ENCODE measurements at places on chromosomes 3 and 15. TPM values are rescaled to one million over a fixed set of nuclear protein-coding genes. Genes with fewer than 3 reads are reported as not detected.

UBE2E1 gene
- polyA plus RNA-seq = 165 TPM

DNA sequence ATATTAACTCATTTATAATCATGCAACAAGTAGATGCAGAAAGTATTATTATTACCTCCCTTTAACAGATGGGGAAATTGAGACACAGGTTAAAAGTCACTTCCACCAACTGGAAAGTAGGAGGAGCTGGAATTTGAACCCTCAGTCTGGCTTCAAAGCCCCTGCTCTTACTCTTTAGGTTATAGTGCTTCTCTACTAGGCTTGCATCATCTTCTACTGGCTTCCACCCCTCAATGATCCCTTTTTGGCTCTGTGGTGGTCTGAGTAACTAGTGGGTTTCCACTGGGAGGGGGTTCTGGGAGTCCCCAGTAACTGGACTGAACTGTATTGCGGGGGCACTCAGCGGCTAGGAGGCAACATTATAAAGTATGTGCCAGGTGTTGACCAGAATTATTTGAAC lies 91.0 kb downstream of the CTNNB1 start:
- no peak for DNase-seq

KLHL40 gene
- polyA plus RNA-seq = not detected

DNA sequence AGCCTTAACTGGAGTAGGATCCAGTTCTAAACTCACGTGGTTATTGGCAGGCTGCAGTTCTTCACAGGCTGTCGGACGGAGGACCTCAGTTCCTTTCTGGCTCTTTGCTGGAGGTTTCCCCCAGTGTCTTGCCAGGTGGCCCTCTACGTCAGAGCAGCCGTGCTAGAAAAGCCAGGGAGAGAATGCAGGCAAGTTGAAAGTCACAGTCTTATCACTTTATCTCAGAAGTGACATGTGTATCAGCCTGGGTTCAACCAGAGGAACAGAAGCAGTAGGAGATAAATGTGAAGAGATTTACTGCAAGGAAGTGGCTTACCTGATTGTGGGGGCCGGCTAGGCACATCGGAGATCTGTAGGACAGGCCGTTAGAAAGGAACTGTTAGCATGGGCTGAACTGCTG lies 125.3 kb upstream of the BNIP2 start:
- DNase-seq = no peak

GRCh38 chr3:128282380-128283196 lies 129.3 kb downstream of the EEFSEC start:
- DNase-seq = no peak

IMPG2 gene
- polyA plus RNA-seq = 0.05 TPM

DNA sequence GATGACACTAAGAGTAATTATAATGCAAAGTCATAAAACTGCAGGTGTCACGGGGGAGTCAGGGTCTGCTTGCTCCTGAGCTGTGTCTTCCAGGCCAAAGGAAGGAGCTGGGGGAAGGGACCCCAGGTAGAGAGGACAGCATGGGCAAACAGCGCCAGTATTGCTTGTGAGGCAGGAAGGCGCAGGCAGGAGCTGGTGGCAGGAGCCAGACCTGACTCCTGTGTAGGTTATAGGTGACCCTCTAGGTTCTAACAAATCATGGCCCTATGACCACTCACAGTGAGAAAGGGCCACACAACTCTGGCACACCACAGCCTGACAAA lies 1.9 kb downstream of the CISH start:
- no peak for DNase-seq

FBLN2 gene
- polyA plus RNA-seq = not detected

SUSD5 gene
- polyA plus RNA-seq = not detected

INKA1 gene
- polyA plus RNA-seq = 12.8 TPM

MAGEL2 gene
- not detected for polyA plus RNA-seq

DNA sequence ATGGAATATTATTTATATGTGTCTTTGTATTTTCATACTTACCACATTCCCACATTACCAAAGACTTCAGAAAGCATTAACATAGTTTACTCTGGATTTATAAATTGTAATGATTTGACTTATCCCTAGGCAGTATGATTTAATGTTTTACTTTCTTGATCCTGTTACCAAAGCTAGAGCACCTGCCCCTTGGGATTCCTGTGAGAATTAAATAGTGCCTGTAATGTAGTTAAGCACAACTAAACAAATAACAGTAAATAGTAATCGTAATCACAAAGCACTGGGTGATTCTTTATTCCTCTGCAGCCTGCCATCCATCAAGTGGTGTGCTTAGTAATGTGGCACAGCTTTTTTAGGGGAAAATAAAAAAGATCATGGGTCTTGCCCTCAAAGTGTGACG lies 39.1 kb downstream of the ATP2C1 start:
- DNase-seq = no peak

DNA sequence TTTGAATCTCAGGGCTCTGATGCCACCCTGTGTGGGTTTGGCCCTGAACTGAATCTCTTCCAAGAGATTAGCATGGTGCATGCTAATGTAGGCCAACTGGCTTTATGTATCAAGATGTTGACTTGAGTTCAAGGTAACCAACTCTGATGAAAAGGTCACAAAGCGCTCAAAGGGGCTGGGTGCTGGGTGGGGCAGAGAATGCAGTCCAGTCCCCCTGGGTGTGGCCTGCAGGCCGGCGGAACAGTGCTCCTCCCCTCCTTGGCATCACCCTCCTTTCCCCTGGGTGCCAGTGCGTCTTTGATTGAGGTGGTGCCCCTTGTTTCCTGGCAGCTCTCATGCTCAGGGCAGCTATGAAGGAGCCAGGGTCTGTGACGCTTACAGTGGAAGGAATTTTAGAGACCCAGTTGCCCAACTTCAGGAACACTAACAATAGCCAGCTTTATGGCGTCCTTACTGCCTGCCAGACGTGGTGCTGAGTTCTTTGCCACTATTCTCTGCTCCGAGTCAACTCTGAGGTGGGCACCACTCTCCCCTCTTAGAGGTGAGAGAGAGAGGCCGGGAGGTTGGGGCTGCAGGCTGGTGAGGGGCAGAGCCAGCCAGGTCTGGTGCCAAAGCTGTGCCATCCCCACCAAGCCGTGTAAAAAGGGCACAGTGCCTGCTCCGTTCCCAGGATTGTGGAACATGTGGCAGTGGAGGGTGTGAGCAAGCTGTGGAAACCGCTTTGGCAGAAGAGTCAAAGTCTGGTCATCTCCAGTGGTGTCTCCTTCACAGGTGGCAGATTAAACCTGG lies 9.8 kb downstream of the SYNM start:
- DNase-seq = no peak

UQCRC1 gene
- 293 TPM for polyA plus RNA-seq

DNA sequence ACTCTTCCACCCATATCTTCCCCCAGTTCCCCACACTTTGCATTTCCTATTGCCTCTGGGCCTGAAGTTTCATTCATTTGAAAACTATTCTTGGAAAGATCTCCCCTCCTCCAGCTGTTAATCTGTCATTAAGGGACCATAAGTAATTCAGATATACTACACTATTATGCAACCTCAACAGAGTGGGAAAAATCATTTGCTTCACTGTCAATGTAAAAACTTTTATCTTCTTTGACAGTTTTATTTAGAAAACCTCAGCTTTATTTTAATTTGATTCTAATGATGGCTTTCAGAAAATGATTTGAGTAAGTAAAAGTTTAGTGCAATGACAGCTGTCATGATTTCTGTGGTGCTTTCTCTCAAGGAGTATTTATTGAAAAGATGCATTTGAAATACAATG lies 435.3 kb upstream of the KCNMB2 start:
- no peak for DNase-seq

DNA sequence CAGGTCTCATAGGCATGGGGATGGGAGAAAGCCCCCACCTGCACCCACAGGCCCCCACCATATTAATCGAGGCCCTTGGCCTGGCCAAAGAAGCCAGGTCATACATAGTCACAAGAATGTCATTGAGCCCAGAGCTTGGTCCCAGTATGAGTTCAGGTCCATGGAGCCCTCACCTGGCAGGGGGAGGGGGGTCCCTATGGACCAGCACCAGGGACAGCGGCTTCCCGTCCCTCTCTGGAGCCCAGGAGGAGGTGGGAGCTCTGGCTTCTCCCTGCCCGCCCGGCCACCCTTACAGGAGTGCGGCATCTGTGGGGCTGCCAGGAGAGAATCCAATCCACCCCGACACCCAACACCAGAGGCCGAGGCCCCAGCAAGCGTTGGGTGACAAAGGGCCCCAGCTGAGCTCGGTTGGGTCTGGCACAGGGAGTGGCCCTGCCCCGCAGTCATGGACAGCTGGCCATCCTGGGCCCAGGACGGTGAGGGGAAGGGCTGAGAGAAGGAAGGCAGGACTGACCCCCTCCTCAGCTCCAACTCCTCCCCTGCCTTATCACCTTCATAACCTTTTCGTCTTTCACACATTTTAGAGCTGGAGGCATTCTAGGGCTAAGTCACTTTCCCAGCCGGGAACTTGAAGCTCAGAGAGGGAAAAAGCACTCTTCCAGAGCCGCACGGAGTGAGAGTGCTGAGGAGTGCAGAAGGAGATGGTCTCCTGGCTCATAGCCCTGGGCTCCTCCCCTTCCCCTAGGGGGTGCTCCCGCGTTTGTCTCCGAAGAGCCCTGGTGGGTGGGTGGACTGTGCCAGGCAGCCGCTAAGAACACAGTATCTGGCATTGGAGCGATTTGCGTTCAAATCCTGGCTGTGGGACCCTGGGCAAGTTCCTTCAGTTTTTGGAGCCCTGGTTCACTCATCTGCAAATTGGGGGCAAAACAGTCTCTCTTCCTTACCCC lies 54.6 kb downstream of the ATP2B2 start:
- no peak for DNase-seq

DNA sequence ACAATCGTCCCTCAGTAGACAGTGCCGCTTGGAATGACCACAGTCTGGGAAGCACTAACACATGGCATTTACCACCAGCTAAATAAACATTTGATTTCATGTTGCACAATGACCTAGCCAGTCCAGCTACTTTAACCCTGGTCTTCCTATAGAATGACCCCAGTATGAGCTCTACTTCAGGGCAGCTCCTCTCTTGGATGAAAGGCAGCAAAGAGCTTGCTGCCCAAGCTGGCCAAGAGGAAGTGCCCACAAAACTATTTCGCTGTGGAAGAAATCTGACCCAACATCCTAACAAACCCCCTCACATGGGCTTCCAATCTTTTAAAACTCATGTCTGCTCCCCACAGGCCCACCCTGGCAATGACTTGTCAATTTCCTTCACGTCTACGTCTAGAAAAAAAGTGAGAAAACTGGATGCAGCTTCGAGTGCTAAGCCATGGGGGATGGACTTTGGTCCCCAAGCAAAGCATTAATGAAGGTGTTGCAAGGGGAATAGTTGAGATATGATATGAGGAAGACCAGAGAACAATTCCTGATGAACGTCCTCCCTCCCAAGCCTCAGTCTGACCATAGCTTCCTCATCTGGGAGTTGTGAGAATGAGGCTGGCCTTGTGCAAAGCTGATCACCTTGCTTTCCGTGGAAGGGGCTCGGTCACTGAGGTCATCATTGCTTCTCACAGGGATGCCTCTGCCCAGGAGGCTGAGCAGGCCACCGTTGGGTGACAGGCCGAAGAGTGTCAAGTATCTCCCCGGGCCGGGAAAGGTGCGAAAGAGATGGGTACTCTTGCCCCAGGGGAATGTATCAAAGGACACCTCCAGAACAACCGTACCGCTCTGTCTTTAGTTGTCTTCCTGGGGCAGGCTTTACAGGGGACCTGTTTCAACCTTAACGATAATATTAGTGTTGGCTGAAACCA lies 964 bp downstream of the SLC25A20 start:
- peak; percentile 33 for DNase-seq

- no peak for DNase-seq
Measured at GRCh38 chr3:32278714-32279113, 40.2 kb downstream of the CMTM8 start.

GRCh38 chr15:93831641-93832040 lies 399.7 kb upstream of the MCTP2 start:
- no peak for DNase-seq

POLQ gene
- polyA plus RNA-seq = 5.9 TPM

DNA sequence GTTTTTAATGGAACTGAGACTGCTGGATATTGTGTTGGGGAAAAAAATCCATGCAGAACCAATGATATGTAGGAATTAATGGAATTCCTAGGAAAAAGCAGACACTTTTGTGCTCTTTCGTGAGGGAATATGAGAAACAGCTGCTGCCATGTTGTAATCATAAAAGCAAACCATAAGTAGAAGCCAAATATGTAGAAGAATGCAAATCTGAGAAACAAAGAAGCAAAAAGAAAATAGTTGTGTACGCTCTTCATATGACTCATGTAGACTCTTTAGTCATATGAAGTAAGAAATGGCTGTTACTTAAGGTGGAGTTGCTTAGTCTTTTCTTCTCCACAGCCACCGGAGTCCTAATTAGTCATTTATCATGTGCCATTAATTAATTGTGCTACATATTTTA lies 298.6 kb upstream of the ZNF717 start:
- DNase-seq = no peak

PIAS1 gene
- 22.9 TPM for polyA plus RNA-seq

LDHAL6B gene
- polyA plus RNA-seq = not detected

GRCh38 chr15:67967871-67968431 lies 86.2 kb upstream of the PIAS1 start:
- DNase-seq = peak; percentile 74

DNA sequence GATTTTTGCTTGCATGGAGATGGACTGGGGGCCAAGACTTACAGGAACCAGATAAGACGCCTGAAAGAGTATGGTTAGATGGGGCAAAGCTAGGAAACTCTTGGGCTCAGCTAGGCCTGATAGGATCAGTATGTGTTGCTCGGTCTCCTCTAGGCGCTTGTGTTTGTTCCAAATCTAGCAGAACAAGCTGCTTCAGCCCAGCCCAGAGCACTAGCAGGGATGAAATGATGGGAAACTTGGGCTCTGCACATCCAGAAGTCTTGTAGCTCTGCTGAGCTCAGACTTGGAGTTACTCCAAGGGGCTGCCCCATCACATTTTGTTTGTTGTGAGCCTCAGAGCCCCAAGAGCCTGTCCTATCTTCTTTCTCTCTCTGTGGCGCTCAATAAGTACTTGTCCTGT lies 34.7 kb downstream of the FOXL2 start:
- peak; percentile 49 for DNase-seq

GASK1A gene
- not detected for polyA plus RNA-seq

GABRA5 gene
- polyA plus RNA-seq = not detected

GRCh38 chr15:97984157-97984556 lies 23.7 kb downstream of the ARRDC4 start:
- no peak for DNase-seq

DNA sequence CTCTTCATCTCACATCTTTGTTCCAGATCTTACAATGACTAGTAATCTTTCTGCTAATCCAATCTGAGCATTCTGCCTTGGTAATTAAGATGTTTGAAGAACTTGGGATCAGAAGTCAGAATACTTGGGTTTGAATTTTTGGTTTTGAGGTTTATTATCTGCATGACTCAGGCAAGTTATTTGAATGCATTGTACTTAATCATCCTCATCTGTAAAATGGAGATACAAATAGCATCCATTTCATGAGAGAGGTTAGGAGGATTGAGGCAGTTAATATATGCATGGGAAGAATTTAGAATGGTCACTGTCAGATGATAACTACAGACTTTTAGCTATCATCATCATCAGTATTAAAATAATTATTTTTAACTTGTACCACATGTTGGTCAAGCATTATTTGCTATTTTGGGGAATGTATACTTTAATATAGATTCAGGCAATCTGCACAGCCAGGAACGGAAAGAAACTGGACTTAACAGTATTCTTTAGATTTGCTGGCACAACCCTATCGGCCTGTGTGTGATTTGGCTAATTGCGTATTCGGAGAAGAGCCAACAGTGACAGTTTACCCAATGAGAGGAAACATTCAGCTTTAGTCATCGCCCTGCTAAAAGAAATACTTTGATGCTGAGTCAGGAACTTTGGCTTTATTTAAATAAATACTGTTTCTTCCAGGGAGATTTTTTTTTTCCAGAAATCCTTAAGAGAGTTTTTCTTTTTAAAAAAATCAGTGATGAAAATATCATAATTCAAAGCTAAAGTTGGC lies 600.0 kb downstream of the ROBO1 start:
- no peak for DNase-seq
